Activated naive CD8-positive, alpha-beta T cell treated with anti-CD3 and anti-CD28 coated beads, Interleukin-2, amount 50 U/mL, for 24 hours (primary cell): ENCODE measurements at places on chromosomes 3 and 15.

- DNase-seq, result no peak
Observed at GRCh38 chr3:36648241-36649034, 115.9 kb downstream of the DCLK3 start.

GRCh38 chr3:15356176-15356575 is 23.8 kb upstream of the SH3BP5 start:
- DNase-seq, result no peak

GRCh38 chr3:146883288-146883687 is 278.1 kb upstream of the PLSCR5 start:
- DNase-seq, result no peak

GRCh38 chr3:14581334-14582044 is 41.3 kb upstream of the GRIP2 start:
- no peak for DNase-seq

DNA sequence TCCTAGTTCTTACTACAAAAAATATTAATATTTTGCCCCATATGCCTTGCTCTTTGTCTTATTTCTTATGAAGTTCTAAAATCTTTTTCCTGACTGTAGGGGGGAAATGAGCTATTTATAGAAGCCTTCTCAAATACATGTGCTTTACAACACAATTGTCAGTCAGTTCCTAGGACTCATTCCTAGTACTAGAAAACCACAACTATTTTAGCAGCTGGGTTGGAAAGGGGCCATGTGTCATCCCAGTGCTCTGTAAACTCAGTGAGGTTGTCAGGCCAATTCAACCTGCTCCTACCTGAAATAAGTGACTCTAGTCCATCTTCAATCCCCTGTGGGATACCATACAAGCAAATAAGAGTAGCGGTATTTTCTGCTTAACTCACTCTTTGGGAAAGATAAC is 153.8 kb downstream of the ULK4 start:
- DNase-seq, result no peak

DNA sequence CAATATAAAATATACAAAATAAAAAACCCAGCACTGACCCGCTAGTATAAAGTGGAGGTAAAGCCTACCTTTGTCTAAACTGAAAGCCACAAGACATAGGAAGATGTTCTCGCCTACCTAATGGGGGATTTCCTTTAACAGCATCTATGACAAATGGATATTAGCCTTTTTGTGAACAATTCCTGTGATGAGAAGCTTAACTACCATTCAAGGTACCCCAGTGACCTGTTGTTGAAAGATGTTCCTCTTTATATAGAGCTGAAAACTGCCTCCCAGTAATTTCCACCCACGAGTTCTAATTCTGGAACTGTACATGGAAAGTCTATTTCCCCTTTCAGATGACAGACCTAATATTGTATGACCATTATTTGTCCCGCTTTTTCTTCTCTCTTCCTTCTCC is 109.8 kb upstream of the RASGRP1 start:
- no peak for DNase-seq

- DNase-seq, result no peak
Observed at GRCh38 chr15:65494076-65494475, 23.4 kb downstream of the DPP8 start.

DNA sequence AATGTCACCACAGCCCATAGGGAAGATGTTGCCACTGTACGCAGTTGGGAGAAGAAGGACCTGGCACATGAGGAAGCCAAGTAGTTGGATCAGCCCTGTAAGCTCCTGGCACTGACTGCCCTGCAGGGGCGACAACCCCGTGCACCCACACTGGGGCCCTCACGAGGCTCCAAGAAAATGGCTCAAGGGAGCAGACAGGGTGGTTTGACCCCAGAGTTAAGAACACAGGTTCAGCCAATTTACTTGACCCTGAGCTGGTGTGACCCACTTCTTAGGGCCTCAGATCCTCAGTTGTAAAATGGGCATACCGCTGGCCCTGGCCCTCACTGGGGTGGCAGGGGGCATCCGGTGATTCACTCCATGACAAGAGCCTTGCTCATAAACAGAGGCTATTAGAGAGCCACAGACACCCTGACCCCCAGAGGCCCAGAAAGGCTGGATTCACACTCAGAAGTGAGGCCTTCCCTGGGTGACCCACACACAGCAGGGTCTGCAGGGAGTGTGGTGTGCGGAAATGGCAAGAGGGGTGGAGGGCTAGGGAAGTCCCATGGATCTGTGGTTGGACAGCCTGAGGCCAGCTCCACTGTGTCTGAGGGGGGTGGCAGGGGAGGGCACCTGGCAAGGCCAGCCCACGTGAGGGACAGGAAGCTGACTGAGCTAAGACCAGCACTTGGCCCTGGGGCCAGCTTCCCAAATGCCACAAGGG is 1.7 kb upstream of the HHATL start:
- no peak for DNase-seq

- DNase-seq, result no peak
Observed at GRCh38 chr15:31145271-31145911, 43.9 kb upstream of the TRPM1 start.

DNA sequence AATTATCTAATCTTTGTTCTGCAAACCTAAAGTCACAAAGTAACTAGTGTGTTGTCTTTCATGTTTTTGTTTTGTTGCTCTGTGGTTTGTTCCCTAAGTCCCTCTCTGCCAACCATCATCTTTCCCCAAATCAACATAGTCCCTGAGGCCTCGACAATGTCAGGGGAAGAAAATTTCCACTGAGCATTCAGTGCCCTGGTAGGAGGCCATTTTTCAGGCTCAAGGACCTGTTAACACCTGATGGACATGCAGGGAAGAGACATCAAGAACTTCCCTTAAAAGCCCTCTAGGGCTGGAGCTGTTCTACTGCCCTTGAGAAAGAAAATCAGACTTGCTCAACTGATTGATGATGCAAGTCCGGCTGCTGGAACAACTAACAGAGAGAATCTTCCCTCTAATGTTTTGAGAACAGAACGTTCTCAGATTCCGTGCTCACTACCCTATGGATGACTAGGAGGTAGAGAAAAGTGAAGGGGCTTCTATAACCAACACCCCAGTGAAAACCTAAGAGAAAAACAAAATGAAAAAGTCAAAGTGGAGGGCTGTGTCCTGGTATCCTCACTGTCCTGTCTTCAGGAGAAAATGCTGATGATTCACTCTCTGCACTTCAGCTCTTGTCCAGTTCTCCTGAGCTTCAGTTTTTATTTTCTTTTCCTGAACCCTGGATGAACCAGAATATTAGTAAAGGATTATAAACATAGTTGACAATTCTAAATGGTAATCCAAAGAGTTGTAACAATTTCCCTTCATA is 373.1 kb downstream of the FOXP1 start:
- no peak for DNase-seq

DNA sequence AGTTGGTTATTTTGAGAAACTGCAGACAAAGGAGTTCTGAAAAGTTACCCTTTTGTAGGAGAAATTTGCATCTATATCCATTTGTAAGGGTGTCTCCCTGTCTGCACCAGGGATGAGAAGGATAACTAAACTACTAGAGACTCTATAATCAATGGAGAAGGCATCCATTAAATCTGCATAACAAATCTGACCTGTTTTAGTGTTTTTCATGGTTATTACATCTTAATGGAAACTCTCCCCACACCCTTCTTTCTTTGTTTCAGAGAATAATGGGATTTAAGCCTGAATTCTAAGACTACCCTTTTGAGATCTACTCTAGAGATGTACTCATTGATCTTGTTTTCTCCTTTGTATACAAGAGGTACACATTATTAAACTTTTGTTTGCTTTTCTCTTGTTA is 82.0 kb upstream of the DAZL start:
- no peak for DNase-seq

- no peak for DNase-seq
Observed at GRCh38 chr15:100464888-100465287, 63.9 kb downstream of the CERS3 start.

DNA sequence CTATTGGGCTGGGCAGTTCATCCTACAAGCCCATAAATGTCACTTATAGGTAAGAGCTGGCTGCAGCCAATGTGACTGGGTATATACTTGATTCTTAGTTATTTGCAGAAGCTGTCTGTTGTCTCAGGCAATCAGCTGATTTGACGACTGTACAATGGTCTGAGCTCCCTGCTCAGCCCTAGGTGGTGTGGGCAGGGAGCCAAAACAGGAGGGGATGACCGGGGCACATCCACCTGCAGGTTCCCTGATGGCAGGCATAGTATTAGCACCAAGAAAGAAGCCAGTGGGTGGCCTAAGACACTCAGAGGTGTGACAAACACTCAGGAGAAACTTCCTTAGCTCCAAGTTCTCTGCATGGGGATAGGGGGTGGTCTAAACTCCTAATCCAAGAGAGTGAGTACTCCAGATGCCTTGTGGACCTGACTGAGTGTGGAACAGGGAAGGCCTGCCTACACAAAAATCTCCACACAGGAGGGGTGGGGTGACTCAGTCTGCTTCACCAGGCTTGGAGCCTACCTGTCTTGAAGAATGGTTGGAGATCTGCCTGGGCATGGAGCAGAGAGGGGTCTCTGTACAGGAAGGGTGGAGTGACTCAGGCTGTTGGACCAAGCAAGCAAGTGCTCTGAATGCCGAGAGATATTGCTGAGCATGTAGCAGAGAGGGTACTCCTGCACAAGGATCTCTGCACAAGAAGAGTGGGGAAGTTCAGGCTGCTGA is 690.4 kb upstream of the NAALADL2 start:
- DNase-seq, result no peak

DNA sequence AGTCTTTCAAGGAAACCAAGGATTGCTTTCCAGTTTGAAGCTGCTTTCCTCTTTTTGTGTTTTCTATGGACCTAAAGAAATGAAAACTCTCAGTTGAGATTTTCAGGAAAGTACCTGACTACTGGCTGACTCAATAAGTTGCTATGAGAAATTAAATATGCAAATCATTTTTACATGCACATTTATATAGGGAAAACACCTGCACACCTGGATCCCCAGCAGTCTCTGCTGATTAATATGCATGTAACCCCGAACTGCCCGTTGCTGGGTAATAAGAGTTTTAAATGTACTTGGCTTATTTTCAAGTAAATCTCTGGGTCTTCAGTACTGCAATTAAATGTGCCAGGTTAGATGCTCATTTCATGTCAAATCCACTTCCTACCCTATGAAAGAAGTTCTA is 77.2 kb downstream of the KBTBD8 start:
- no peak for DNase-seq

DNA sequence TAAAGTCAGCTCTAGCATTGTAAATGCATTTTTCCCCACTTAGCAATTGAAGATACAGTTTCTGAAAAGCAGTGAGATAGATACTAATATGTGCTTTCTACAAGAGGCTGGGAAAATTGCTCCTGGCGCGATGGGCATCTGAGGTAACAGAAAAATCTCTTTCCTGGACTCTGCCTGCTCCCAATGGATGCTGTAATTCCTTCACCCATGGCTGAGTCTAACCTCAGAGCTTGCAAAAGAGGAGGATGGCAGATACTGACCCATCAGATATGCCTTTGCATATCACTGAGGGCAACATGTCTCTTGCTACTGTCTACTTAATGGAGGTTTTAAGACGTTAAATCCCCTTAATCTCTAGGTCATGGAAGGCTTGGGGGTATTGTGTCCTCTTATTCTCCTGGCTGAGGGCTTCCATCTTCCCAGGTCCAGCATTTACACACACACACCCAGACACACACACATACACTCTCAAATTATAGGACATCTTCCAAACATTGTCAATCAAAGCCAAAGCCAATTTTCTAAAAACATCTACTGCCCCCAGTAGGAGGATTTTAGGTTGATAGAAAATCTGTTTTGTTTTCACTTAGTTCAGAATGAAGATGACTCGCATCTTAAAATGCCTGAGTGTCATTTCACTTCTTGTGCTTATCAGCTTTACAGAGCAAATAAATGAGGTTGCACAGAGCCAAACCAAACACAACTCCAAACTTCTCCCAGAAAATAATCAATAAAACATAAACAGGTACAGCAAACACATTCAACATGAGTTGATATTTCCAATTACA is 2.4 kb downstream of the TRPM1 start:
- DNase-seq, result no peak

DNA sequence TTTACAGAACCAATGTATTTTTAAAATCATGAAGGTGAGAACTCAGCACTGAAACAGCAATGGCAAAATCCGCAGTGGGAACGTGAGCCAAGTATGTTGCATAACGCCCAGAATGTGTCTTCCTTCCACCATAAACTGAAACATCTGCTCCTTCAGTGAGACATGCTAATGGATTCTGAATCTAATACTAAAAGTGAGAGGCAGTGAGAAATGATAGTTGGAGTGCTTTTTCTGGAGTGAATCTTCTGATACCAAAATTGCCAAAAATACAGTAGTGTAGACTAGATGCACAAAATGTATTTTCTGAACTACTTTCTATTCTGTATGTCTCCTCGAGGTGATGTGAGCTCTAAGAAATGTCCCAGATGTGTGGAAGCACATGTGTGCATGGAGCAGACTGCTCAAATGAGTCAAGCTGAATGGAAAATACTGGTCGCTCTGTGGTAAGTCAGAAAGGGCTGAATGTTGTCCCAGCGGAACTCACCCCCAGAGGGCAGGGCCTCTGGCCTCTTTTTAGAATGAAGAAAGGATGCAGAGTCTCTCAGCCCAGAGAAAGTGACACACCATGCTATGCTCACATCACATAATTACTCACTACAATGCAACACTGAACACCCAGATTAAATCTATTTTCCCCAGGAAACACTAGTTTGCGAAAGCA is 73.0 kb downstream of the ATP10A start:
- peak; percentile 56 for DNase-seq

GRCh38 chr3:47028667-47029066 is 49.2 kb downstream of the NBEAL2 start:
- no peak for DNase-seq

- no peak for DNase-seq
Observed at GRCh38 chr3:190303884-190304283, 18.4 kb downstream of the CLDN1 start.

- peak; percentile 97 for DNase-seq
Observed at GRCh38 chr3:157159762-157160657, at the start of gene CCNL1. Gene CCNL1 (minus strand): TSS chr3:157160147. CDS start chr3:157160094, 53 bp downstream.

- no peak for DNase-seq
Observed at GRCh38 chr3:31729573-31729972, 196.8 kb downstream of the STT3B start.

GRCh38 chr15:65372787-65373067 is 5.1 kb downstream of the IGDCC3 start:
- DNase-seq, result no peak

GRCh38 chr3:5194801-5195509 is 7.4 kb downstream of the EDEM1 start:
- DNase-seq, result no peak

DNA sequence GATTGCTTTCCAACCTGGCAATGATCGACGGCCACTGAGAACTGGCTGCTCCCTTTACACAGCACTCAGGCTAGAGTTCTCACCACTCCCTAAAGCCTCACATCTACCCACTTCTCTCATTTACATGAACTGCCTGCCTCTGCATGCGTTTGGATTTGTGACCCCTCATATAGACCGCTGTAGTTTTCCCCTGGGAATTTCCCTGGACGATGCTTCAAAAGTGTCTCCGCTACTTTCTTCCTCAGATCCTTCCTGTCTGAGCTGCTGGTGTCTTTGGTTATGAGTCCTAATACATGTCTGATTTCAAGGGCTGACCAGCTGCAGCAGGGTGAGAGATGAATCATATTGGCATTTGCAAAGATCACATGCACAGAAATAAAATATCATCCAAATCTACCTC is 116.7 kb upstream of the ETV5 start:
- DNase-seq, result no peak
